Activated CD8-positive, alpha-beta T cell treated with anti-CD3 and anti-CD28 coated beads for 36 hours (primary cell): ENCODE measurements at places on chromosomes 16 and 17. TPM values are rescaled to one million over a fixed set of nuclear protein-coding genes. Genes with fewer than 3 reads are reported as not detected.

GSG1L gene
- total RNA-seq: not detected

GRCh38 chr17:72404872-72405271, 284.1 kb downstream of the SOX9 start:
- no peak for DNase-seq
- H3K4me3 ChIP-seq: no peak overlapping the region
- H3K27ac ChIP-seq: no peak overlapping the region
- no peaks in the 10 kb centered on the region for H3K27me3 ChIP-seq
- no peaks in the 10 kb centered on the region for H3K36me3 ChIP-seq

GRCh38 chr17:78853926-78854394, 13.3 kb upstream of the USP36 start:
- no peaks in the 10 kb centered on the region for H3K4me1 ChIP-seq
- no peaks in the 10 kb centered on the region for H3K36me3 ChIP-seq
- H3K27me3 ChIP-seq: no peaks in the 10 kb centered on the region

DNA sequence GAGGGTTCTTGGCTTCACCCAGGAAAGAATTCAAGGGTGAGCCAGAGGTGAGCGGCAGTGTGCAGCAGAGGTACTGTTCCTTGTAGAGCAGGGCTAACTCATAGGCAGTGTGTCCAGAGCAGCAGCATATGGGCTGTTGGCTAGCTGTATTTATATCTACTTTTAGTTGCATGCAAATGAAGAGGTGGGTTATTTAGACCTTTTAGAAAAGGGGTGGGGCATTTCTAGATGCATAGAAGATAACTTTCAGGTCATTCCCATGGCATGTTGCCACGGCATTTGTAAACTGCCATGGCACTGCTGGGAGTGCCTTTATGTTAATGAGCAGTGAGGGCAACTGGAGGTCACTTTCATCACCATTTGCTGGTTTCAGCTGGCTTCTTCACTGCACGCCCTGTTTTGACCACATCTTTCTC, 141.0 kb downstream of the STX8 start:
- H3K4me1 ChIP-seq: peaks cover 12% of the 10 kb centered on the region
- DNase-seq: no peak
- no peaks in the 10 kb centered on the region for H3K27me3 ChIP-seq
- H3K27ac ChIP-seq: no peak overlapping the region
- H3K36me3 ChIP-seq: peaks cover 2% of the 10 kb centered on the region

KRT15 gene
- total RNA-seq: not detected

- H3K4me1 ChIP-seq: no peaks in the 10 kb centered on the region
- no peak overlapping the region for H3K27ac ChIP-seq
- no peak overlapping the region for H3K4me3 ChIP-seq
- no peaks in the 10 kb centered on the region for H3K36me3 ChIP-seq
- DNase-seq: no peak
- H3K27me3 ChIP-seq: no peaks in the 10 kb centered on the region
Observed at GRCh38 chr16:85146922-85147651, 34.8 kb upstream of the CIBAR2 start.

- H3K4me1 ChIP-seq: peaks cover 8% of the 10 kb centered on the region
- DNase-seq: no peak
- H3K4me3 ChIP-seq: no peak overlapping the region
- no peak overlapping the region for H3K27ac ChIP-seq
- H3K36me3 ChIP-seq: peaks cover 13% of the 10 kb centered on the region
Observed at GRCh38 chr17:73064084-73064938, 28.2 kb downstream of the SLC39A11 start.

- no peak overlapping the region for H3K4me3 ChIP-seq
- DNase-seq: peak; percentile 57
- H3K27ac ChIP-seq: peak overlapping the region; percentile 71
- H3K4me1 ChIP-seq: peaks cover 37% of the 10 kb centered on the region
- H3K27me3 ChIP-seq: no peaks in the 10 kb centered on the region
Observed at GRCh38 chr16:66598111-66598510, 6.4 kb upstream of the CMTM3 start.

DNA sequence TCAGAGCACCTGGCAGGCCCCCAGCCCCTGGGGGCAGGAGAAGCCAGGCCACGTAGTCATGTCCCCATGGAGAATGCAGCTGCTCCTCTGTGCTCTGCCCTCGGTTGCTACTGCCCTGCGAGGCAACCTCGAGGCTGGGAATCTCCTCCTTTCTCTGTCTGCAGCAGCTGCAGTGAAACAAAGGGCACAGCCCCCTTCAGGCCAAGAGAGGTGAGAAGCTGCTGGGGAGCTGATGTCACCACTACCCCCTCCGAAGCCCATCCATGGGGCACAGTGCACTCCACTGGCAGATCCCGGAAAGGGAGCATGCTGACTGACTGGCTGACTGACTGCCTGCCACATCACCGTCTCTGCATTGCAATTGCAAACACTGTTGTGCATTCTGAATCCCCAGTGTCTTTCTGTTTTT, 103.7 kb downstream of the GRIN2A start:
- H3K27me3 ChIP-seq: peaks cover 2% of the 10 kb centered on the region
- no peak for DNase-seq
- H3K4me1 ChIP-seq: no peaks in the 10 kb centered on the region
- no peak overlapping the region for H3K27ac ChIP-seq
- H3K4me3 ChIP-seq: no peak overlapping the region
- H3K36me3 ChIP-seq: no peaks in the 10 kb centered on the region

DNA sequence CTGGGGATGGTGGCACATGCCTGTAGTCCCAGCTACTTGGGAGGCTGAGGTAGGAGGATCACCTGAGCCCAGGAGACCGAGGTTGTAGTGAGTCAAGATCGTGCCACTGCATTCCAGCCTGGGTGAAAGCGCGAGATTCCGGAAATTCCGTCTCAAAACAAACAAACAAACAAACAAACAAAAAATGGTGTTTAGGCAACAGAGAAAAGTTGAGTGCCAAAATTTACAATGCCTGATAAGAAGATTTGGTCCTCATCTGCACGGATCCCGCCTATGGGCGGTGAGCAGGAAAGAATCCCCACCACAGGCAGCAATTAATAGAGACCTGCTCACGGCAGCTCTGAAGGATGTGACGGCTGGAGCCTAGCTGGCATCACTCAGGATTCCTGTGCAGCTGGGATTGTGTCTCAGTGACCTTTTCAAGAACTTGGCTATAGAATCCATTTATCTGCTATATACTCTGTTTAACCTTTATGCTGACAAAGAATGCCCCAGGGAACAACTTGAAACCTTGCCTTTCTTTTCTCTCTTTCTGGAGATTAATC, 14.0 kb upstream of the TEX2 start:
- H3K4me3 ChIP-seq: no peak overlapping the region
- H3K27me3 ChIP-seq: no peaks in the 10 kb centered on the region
- H3K27ac ChIP-seq: no peak overlapping the region
- no peaks in the 10 kb centered on the region for H3K36me3 ChIP-seq
- DNase-seq: no peak

DNA sequence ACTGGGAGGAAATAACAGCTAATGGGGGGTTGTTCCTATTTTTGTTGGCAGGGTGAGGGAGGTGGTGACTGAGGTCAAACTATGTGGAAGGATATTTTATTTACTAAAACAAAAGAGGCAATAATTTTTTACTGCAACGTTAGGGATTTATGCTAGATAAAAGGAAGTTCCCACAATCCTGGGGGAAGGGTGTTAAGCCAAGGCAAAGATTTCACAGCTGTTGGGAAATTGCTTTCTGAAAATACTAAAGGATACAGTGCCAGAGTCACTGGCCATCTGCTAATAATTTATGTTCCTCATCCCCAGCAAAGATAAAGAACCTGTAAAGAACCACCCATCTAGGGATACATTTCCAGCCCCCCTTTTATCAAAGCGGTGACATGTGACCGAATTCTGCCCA, 756.0 kb upstream of the RBFOX1 start:
- H3K4me3 ChIP-seq: no peak overlapping the region
- H3K36me3 ChIP-seq: no peaks in the 10 kb centered on the region
- H3K27me3 ChIP-seq: no peaks in the 10 kb centered on the region
- no peak for DNase-seq
- H3K4me1 ChIP-seq: no peaks in the 10 kb centered on the region
- no peak overlapping the region for H3K27ac ChIP-seq

FAM171A2 gene
- 0.78 TPM for total RNA-seq

ADAM11 gene
- 0.27 TPM for total RNA-seq

GRCh38 chr17:4142107-4142900, 526 bp downstream of the ZZEF1 start:
- peaks cover 6% of the 10 kb centered on the region for H3K36me3 ChIP-seq
- peak; percentile 44 for DNase-seq
- H3K4me1 ChIP-seq: peaks cover 59% of the 10 kb centered on the region
- peak overlapping the region; percentile 98 for H3K27ac ChIP-seq
- H3K27me3 ChIP-seq: no peaks in the 10 kb centered on the region

- no peaks in the 10 kb centered on the region for H3K4me1 ChIP-seq
- peaks cover 9% of the 10 kb centered on the region for H3K27me3 ChIP-seq
- H3K27ac ChIP-seq: no peak overlapping the region
- H3K36me3 ChIP-seq: no peaks in the 10 kb centered on the region
- DNase-seq: no peak
Observed at GRCh38 chr16:55379876-55380390, 55.9 kb downstream of the IRX6 start.

GRCh38 chr16:77679391-77679790, 42.9 kb upstream of the NUDT7 start:
- H3K4me1 ChIP-seq: no peaks in the 10 kb centered on the region
- DNase-seq: no peak
- H3K4me3 ChIP-seq: no peak overlapping the region
- peaks cover 1% of the 10 kb centered on the region for H3K27me3 ChIP-seq
- H3K36me3 ChIP-seq: no peaks in the 10 kb centered on the region

- peaks cover 5% of the 10 kb centered on the region for H3K4me1 ChIP-seq
- no peaks in the 10 kb centered on the region for H3K36me3 ChIP-seq
Observed at GRCh38 chr17:44776628-44777393, 18.0 kb downstream of the ADAM11 start.

DNA sequence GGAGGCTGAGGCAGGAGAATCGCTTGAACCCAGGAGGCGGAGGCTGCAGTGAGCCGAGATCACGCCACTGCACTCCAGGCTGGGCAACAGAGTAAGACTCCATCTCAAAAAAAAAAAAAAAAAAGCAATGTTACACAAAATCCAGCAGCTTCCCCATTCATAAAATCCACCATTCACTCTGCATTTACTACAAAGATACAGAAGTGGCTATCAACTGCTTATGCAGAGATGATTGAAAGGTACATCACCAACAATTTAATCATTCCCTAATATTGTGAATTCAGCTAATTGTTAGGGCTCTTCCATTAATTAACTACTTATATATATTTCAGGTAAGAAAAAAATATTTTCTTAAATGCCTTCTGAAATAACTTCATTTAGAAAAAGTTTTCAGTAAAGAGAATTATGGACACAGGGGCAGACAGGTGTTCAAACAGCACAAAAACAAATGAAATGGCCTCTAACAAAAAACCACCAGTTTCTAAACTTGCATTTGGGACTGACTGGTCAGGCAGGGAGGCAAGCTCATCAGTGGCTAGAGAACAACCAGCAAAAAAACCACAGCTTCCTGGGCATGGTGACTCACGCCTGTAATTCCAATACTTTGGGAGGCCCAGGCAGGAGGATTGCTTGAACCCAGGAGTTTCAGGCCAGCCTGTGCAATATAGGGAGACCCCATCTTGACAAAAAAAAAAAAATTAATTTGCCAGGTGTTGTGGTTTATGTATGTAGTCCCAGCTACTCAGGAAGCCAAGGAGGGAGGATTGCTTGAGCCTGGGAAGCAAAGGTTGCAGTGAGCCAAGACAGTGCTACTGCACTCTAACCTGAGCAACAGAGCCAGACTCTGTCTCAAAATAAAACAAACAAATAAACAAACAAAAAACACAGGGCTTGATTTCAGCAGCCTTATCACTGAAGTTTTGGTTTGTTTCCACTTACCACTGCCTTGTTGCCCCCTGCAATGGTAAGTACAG, 26.3 kb downstream of the ERN1 start:
- DNase-seq: no peak
- peaks cover 57% of the 10 kb centered on the region for H3K4me1 ChIP-seq
- H3K4me3 ChIP-seq: no peak overlapping the region
- H3K27ac ChIP-seq: peak overlapping the region; percentile 12
- no peaks in the 10 kb centered on the region for H3K27me3 ChIP-seq

- no peak overlapping the region for H3K4me3 ChIP-seq
- no peaks in the 10 kb centered on the region for H3K4me1 ChIP-seq
- peaks cover 12% of the 10 kb centered on the region for H3K27me3 ChIP-seq
- DNase-seq: no peak
- H3K36me3 ChIP-seq: no peaks in the 10 kb centered on the region
Observed at GRCh38 chr17:841313-841712, 59.2 kb downstream of the MRM3 start.

SLC52A1 gene
- total RNA-seq: 0.14 TPM

DNA sequence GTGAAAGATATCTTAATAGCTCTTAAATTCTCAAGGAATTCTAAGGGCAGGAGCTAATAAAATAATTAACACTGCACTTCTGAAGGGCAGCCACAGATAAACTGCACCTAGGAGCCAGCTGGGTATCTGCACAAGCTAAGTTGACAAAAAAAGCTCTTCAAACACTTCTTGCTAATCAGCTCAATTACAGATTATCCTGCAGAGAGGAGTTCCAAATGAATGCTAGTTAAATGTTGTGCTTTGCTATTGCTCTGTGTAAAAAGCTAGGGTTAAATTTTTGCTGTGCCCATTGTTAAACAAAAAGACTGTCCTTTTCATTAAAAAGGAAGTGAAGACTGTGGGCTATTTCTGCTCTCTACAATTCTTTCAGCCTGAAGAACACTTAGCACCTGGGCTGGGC, 158.5 kb upstream of the SHISA6 start:
- no peaks in the 10 kb centered on the region for H3K36me3 ChIP-seq
- no peaks in the 10 kb centered on the region for H3K4me1 ChIP-seq
- no peak overlapping the region for H3K27ac ChIP-seq
- H3K4me3 ChIP-seq: no peak overlapping the region

DNA sequence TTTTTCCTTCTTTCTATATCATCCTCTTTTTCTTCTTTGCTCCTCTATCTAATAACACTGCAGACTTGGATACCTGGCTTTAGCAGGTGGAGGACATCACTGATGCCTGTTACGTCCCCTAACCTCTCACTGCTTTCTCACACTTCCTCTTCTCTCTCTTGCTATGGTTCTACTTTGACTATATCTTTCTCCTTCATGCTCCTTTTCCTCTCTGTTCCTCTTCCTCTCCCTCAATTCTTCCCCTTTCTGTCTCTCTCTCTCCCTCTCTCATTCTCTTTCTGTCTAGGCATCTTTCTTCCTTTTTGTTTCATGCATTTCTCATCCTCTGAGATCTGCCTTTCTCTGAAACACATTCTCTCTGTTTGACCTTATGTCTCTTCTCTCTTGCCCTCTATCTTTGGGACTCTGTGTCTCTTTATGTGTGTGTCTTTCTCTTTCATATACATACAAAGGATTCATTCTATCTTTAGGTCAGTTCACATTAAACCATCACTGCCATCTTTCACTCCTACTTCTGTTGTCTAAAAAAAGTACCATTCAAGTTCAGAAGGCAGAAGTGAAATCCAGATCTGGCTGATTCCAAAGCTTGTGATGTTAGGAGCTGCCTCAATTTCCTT, 353.7 kb downstream of the SHISA9 start:
- no peaks in the 10 kb centered on the region for H3K4me1 ChIP-seq
- H3K4me3 ChIP-seq: no peak overlapping the region
- no peak overlapping the region for H3K27ac ChIP-seq

APOBR gene
- 5.5 TPM for total RNA-seq

- no peak within 1 kb of the TSS for H3K27ac ChIP-seq
- DNase-seq: peak; percentile 53
- no peaks in the 10 kb centered on the region for H3K36me3 ChIP-seq
- peaks cover 13% of the 10 kb centered on the region for H3K27me3 ChIP-seq
- no peak within 1 kb of the TSS for H3K4me3 ChIP-seq
Observed at GRCh38 chr16:19167710-19168370, at the start of gene SYT17. Gene SYT17, plus strand, starts transcription at chr16:19168240. Its CDS starts 407 bp downstream, at chr16:19168647.

- no peaks in the 10 kb centered on the region for H3K36me3 ChIP-seq
- H3K4me1 ChIP-seq: no peaks in the 10 kb centered on the region
- DNase-seq: no peak
- H3K27me3 ChIP-seq: peaks cover 12% of the 10 kb centered on the region
- H3K4me3 ChIP-seq: no peak overlapping the region
Observed at GRCh38 chr16:86277221-86277620, 233.1 kb upstream of the FOXF1 start.

DBNDD1 gene
- total RNA-seq: 0.52 TPM

NOS2 gene
- not detected for total RNA-seq
